HL-60 (cell line): ENCODE measurements at places on chromosomes 13 and 19.
A peak's percentile ranks its signal among the peaks of the same experiment; 100 is the strongest.

GRCh38 chr13:89900104-89900765, 1447.3 kb upstream of the MIR17HG start:
- DNase-seq = no peak

DNA sequence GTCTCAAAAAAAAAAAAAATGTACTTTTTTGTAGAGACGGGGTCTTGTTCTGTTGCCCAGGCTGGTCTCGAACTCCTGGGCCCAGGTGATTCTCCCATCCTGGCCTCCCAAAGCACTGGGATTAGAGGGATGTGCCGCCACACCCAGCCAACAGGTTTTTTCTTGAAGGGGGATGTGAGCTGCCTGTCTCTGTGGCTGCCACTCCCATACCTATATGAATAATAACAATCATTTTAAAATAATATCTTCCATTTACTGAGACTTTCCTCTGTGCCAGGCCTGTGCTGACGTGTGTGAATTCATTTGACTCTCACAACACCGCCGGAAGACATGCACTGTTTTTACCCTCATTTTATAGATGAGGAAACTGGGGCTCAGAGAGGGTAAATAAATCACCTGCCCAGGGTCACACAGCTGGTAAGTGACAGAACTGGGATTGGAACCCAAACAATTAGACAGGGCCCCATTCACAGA, 7.2 kb upstream of the BCL3 start:
- peak; percentile 37 for DNase-seq

GRCh38 chr19:13212759-13213330, 62.6 kb downstream of the IER2 start:
- peak; percentile 69 for DNase-seq

DNA sequence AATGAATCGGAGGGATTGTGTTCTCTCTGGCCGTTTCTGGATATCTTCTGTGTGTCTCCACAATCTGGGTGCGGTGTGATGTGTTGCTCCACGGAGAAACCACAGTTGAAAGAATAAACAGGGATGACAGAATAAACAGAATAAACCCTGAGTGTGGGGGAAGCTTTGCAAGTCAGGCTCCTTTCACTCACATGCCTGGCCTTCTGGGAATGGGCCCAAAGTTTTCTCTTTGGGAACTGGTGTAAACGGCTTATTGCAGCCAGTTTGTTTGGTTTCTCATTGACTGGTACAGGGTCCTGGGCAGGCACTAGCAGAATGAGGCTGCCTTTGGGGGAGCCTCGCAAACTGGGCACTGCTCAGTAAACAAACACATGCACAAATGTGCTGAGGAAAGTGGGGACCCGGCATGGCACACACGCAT, 324.7 kb downstream of the DLEU7 start:
- no peak for DNase-seq

DNA sequence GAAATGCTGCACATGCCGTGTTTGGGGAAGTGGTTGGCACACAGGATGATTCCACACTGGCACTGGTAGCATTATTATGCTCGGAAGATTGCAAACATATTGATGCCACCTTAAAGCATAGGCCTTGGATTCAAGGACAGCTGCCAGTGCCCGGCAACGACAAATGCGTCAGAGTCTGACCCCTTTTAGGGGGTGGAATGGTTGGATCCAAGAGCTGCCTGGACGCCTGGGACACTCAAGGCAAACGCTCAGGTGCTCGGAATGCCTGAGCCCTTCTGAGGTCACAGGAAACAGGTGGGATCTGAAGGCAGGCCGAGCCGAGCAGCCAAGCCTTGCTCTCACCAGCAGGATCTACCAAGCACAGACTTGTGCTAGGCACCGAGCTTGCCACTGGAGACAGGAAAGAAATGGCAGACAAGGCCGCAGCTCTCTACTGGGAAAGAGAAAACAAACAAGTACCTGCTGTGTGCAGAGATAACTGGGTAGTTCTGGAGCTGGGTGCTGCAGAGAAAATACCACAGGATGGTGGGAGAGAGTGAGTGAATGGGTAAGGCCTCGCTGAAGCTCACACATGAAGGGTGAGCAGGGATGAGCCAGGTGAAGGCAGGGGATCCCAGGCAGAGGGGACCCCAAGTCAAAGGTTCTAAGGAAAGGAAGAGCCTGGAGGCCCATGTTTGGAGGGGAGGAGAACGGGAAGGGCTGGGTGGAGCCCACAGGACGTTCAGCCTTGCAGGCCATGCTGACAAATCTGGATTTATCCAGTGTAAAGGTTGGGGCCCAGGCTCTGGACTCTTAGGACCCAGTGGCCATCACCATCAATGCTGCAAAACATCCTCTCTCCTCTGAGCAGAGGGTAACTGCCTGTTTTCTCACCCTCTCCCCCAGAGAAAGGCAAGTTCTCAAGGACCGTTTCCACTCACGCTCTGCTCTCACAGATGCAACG, 9.2 kb downstream of the RANBP3 start:
- DNase-seq = no peak
